ENCODE measurements at places on chromosomes 2 and 18.

GRCh38 chr2:212005085-212005671 is 533.4 kb downstream of the ERBB4 start:
- no peak for DNase-seq

GRCh38 chr2:20877960-20878359 is 55.1 kb upstream of the LDAH start:
- no peak for DNase-seq

GRCh38 chr2:213989207-213989606 is 421.6 kb upstream of the VWC2L start:
- DNase-seq, result no peak

DNA sequence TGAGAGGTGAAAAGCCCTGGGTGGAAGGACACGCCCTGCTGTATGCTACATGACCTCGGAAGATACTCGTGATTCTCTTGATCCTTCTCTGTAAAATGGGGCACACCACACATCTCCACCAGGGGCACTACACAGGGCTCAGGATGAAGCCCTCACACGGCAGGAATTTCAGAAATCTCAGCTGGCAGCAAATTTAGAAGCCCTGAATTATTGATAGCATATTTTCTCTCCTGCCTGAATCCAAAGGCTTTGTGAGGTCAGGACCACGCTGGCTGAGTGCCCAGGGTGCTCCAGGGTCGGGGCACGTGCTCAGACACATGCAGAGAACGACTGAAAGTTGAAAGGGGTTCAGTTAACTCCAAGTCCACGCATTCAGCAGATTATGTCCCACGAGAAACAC is 42.1 kb upstream of the GALR1 start:
- DNase-seq, result peak; percentile 19

DNA sequence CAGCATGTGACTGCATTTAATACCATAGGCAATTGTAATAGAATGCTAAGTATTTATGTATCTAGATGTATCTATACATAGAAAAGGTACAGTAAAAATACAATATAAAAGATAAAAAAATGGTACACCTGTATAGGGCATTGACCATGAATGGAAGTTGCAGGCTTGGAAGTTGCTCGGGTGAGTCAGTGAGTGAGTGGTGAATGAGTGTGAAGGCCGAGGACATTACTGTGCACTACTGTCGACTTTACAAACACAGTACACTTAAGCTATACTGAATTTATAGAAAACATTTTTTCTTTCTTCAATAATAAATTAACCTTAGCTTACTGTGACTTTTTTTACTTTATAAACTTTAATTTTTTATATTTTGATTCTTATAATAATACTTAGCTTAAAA is 8.9 kb downstream of the DIS3L2 start:
- no peak for DNase-seq

DNA sequence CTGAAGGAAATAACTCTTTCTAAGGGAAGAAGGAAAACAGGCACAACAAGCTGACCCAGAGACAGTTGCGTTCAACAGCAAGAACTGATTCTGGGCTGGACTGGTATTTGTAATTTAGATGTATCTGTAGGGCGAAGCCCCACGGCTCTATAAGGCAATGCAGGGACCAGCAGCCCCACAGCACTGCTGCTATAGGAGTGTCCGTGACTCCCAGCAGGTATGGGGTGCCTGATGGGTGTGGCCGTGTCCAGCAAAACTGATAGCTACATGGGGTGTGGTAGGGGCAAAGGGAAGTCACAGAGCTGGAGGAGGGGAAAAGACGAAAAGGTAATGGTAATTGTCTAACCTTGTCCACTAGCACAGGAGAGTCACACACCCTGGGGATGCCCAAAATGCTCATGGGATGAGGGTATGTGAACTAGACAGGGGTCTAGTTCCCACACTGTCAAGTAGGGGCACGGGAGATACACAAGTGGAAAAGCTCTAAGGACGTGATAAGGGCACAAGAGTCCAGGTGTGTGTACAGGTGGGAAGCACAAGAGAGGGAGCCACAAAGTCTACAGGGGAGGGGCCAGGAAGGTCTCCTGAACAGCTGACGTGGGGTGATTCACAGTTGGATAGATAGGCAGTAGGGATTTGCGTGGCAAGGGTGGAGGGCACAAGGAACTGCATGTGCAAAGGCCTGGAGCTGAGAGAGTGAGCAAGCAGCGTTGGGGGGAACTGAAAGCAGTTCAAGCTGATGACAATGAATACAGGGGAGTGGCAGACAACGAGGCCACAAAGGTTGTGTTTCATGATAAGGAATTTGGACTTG is 48.5 kb upstream of the ASPRV1 start:
- DNase-seq, result no peak

GRCh38 chr2:907706-908105 is 42.9 kb upstream of the SNTG2 start:
- no peak for DNase-seq

DNA sequence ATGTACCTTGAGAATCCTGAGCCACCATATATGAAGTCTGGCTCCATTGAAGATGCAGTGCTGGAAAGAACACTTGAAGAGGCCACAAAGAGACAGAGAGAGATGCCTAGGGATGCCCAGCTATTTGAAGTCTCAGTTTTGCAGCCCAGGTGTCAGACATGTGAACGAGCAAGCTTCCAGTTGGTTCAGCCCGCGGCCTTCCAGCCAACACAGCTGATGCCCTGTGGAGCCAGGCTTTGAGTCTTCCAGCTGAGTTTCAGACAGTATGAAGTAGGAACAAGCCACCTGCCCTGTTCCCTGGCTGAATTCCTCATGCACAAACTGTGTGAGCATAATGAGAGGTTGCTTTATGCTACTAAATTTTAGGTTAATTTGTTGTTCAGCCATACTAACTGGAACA is 108.8 kb downstream of the SPHKAP start:
- no peak for DNase-seq

DNA sequence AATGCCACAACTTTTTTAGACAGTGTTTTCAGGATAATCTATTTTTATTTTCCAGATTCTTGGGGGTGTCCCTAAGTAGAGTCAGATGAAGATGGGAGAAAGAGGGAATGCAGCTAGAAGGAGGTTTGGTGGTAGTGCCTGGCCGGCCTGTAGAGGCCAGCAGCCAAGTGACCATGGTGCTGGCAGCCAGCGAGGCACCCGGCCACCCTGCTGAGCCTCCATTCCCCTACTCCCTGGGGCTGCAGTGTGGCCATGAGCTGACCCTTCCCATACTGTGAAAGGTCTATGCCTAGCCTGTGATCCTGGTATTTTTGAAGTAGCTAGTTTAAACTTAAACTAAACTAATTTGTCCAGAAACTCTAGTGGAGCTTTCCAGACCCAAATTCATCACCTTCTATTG is 268.6 kb downstream of the CYRIA start:
- DNase-seq, result no peak
